ENCODE measurements at places on chromosomes 3 and 15.
A peak's percentile ranks its signal among the peaks of the same experiment; 100 is the strongest.

- no peak for DNase-seq
Measured at GRCh38 chr3:126528419-126528799, 4.5 kb downstream of the CHST13 start.

DNA sequence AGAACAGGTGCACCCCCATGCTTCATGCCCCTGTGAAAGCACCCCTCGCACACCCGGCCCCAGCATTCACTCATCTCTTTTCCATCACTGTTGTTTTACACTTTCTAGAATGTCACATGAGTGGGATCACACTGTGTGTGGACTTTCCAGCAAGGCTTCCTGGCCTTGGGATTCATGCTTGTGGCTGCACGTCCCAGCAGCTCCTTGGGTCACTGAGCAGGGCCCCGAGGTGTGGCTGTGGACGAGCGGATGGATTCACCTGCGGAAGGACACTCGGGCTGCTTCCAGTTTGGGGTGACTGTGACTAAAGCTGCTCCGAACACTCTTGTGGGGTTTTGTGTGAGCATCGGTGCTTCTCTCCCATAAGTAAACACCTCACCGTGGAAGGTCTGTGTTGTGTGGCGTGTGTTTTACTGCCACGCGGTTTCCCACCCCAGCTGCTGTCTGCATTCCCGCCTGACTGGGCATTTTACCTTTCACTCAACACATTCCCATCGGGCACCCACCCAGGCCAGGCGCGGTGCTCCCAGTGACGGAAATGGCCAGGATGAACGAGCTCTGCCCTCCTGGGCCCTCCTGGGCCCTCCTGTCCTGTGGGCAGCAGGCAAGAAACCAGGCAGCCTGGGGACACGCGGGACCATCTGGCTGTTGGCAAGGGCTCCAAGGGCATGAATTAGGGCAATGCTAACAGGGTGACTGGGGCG, 41.4 kb downstream of the DNAJB8 start:
- no peak for DNase-seq

DNA sequence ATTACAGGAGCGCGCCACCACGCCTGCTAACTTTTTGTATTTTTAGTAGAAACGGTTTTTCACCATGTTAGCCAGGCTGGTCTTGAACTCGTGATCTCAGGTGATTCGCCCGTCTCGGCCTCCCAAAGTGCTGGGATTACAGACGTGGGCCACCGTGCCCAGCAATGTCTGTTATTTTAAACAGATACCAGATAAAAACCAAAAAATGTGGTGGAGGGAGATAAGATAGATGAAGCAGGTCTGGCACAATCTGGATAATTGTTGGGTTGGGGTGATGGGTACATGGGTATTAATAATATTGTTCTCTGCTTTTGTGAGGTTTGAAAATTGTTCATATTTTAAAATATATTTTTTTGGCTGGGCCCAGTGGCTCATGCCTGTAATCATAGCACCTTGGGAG, 4.7 kb downstream of the RNF111 start:
- no peak for DNase-seq

DNA sequence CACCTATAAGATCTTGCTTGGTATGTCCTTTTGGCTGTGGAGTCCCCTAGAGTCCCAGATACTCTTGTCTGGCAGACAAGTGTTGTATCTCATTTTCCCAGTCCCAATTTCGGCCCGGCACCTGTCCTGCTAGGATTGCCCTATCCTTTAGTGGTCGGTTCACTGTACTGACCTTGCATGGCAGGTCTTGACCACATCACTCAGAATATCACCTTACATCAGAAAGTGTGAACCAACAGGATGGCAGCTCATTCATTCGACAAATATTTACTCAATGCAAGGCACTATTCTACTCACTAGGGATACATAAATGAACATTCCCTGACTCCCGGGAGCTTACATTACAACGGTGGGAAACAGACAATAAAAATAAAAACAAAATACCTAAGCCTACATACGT, 5.7 kb upstream of the CCDC80 start:
- DNase-seq, result no peak

- no peak for DNase-seq
Measured at GRCh38 chr3:52385157-52385556, 59.7 kb downstream of the SEMA3G start.

DNA sequence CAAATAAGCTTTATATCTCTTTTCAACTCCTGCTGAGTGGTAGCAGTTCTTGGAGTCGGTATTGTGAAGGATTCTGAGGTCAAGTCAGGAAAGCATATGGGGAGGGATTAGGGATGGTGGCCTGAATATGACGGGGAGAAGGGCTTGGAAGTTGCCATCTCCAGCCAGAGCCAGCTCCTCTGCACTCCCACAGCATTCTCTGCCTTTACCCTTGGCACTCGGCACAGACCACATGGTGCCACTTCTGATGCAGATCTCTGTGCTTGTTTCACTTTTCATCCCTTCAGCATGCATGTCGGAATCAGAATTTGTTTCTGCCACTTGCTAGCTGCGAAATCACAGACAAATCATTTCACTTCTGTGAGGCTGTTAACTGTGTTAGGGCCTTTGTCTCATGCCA, 52.5 kb downstream of the RAB11A start:
- DNase-seq, result no peak

DNA sequence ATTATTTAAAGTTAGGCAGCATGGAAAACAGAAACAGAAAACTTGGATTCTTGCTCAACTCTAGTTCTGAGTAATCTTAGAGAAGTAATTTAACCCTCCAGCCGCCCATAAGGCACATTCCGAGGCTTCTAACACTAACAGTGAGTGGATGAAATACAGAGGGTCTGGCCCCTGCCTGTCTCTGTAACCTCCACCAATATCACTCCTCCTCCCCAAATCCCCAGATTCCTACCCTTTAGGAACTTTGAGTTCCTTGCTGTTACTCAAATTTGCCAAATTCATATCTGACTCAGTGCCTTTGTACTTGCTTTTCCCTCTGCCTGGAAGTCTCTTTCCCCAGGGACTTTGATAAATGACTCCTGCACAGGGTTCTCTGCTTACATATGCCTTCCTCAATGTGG, 112.5 kb upstream of the TGFBR2 start:
- DNase-seq, result no peak

- no peak for DNase-seq
Measured at GRCh38 chr3:167991213-167991612, 104.5 kb downstream of the GOLIM4 start.

DNA sequence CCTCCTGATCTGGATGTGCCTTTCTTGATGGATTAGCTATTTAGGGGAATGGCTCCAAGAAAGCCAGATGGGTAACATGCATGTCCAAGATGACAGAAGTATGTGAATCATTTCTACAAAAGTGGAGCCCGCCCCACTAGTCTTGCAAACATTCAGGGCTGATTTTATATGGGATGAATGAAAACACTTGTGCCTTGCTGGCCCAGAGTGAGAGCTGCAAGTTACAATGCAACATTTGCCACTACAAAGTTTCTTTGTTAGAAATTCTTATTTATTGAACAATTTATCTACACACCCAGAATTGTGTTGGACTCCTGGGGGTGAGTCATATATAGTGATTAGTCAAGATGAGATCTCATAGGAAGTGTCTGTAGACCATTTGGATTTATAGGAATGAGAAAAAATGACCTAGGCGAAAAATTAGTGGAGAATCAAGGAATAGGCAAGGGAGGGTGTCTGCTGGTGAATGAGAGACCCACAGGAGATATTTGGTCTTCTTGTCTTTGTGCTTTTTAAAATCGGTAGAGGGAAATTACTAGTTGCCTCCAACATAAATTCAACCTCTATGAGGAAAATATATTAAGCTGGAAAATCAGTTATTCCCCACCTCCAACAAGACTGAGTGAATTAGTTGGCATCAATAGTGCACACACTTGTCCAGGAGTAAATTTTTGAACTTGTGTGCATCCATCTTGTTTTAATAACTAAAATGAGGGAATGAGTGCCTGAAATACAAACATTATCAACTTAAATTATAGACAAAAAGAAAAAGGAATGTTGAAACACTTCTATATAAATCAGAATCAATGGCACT, 53.5 kb upstream of the DCBLD2 start:
- no peak for DNase-seq

DNA sequence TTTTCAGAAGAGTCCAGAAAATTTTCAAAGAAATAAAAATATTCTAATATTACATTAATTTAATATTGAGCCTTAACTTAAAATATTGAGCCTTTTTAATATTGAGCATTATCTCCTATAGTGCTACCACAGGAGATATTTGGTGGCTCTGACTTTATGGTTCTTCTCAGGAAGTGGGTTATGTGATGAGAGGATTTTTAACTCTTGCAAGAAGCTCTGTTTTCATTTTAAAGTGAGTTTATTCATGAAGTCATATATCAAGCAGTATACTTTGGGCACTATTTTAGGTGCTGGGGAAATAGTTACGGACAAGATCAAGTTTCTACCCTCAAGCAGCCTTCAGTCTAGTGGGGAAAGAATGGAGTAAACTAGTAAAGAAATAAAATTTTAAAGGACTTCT, 13.4 kb upstream of the MBNL1 start:
- DNase-seq, result peak; percentile 48

DNA sequence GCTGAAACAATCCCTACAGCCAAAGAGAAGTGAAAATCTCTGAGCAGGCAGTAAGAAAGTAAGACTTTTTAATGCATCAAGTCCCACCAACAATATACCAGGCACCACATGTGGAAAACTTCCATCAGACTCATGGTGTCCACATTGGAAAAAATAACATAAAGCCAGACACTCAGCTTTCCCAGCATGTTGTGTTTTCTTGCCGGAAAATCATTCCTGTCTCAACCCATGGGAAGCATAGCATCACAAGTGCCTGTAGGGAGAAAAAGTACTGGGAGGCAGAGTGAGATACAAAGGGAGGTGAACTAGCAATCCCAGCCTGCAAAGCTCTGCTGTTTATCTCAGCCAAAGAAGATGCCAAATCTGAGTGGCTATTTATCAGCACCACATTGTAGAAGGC, 868.9 kb downstream of the SI start:
- no peak for DNase-seq

- no peak for DNase-seq
Measured at GRCh38 chr3:194872669-194872977, 186.9 kb downstream of the FAM43A start.

DNA sequence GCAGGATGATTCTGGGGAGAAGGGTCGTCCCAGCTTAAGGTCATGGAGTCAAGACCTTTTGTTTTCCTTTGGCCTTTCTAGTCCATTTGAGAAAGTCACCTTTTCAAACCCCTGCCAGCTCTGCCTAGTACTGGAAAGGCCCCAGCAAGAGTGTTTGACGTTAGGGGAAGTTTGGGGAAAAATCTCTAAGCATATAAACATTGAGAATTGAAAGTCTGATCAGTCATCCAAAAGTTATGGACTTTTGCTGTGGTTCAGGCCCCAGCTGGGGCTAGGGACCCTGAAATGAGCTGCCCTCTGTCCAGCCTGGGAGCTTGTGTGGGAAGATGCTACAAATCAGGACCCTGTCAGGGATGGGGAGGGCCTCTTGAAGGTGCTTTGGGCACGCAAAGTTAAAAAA, 21.6 kb downstream of the SLC6A6 start:
- no peak for DNase-seq

- DNase-seq, result no peak
Measured at GRCh38 chr3:35666888-35667287, 27.6 kb downstream of the ARPP21 start.

DNA sequence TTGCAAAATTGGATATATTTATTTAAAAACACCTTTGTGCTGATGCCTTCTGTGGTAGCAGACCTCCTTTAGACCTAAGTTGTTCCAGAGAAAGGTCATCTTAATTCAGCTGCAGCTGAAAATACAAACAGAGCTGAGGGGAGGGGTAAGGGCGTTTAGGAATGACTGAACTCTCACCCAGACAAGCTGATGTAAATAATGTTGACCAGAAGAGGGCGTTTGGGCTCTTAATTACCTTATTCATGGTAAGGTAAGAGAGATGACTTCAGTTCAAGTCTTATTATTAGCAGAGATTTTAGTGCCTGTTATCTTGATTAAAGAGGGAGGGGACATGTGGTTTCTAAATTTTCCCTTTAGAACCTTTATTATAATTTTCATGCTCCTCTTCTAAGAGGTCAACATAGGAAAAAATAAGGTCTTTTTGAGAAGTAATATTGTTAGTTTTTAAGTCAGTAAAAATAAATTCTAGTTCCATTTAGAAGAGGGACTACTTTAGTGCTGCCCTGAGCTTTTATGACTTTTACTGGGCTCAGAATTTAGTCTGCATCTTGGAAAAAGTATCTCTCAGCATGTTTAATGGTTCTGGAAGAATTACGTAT, 46.3 kb downstream of the GPR171 start:
- peak; percentile 67 for DNase-seq

- no peak for DNase-seq
Measured at GRCh38 chr3:161657786-161658185, 161.2 kb downstream of the OTOL1 start.

GRCh38 chr3:126342991-126343648, 14.1 kb downstream of the KLF15 start:
- DNase-seq, result no peak

- DNase-seq, result no peak
Measured at GRCh38 chr3:172061724-172062184, 22.4 kb downstream of the FNDC3B start.
